ENCODE measurements at places on chromosomes 2 and 18. TPM values are rescaled to one million over a fixed set of nuclear protein-coding genes. Genes with fewer than 3 reads are reported as not detected.

The TRIB2 gene
- 5.0 TPM for polyA plus RNA-seq

The NT5DC4 gene
- 0.11 TPM for polyA plus RNA-seq

The ME2 gene
- 153 TPM for polyA plus RNA-seq

- no peak for DNase-seq
Observed at GRCh38 chr2:109214651-109215371, 85.8 kb downstream of the SH3RF3 start.

DNA sequence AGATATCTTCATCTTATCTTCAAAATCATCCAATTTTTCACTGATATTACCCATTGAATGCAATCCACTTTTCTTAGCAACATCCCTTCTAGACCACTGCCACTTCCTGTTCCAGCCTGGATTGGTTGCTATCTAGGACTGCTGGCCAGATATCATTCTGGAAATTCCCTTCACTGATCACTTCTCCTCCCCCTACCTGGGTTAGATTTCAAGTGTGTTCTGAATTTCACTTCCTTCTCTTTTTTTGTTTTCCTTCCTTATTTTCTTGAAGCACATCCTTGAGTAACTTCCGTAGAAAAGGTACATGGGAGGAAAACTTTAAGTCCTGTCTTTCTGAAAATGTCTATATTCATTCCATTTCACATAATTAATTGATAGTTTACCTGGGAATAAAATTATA is 82.0 kb upstream of the IL1R2 start:
- DNase-seq: no peak

All from GM12878 (cell line).